Activated CD4-positive, alpha-beta T cell treated with anti-CD3 and anti-CD28 coated beads, Interleukin-2, amount 50 U/mL, for 4 hours (primary cell): ENCODE measurements at places on chromosomes 4 and X.

- no peak for DNase-seq
Measured at GRCh38 chrX:40459571-40460158, 121.1 kb upstream of the ATP6AP2 start.

DNA sequence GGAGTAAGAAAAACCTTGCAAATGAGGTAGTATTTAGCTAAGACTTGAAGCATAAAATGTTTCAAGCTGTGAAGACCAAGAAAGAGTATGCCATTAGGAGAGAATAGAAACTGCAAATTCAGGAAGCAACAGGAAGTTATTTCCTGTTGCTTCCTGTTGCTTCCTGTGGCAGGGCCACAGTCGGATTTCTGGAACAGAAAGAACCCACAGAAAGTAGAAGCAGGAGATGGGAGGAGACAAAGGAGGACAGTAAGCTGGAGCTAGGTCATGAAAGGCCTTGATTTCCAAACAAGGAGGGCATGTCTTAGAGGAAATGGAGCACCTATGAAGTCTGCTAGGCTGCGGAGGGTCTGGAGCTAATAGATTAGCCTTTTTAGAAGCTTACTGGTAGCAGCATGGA lies 17.2 kb downstream of the ASB11 start:
- no peak for DNase-seq

DNA sequence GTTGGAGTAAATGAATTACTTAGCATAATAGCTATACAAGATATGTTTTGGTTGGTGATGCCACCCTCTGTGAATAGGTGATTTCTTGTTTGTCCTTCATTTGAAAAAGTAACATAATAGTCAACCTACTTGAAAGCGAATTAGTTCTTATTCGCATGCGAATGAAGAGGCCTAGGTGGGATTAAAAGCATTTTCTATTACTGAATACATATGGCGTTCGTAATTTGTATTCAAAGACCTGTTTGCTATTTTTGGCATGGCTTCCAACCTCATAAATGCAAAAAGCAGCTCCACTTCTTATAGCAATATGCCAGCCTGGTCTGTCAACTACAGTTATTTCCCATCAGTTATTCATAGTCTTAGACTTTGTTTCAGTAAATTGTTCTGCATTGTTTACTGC lies 261.3 kb downstream of the TENM3 start:
- DNase-seq = no peak

DNA sequence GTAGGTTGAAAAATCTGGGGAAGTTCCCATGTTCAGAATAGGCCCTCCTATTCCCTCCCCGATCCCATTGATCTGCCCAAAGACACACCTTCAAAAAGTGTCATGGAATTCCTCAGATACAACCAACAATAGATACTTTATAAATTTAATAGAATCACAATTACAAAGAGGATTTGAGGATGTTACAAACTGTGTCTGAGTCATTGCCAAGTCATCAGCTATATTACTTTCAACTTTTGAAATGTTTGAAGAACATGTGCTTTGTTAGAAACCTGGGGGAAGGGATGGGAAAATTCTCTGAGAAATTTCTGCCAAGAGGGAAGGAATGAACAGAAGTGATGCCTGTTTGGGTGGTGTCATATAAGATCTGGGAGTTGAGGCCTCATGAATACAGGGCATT lies 46.7 kb downstream of the KCNIP4 start:
- no peak for DNase-seq

GRCh38 chrX:125404667-125405160 lies 85.0 kb downstream of the TEX13C start:
- DNase-seq = no peak

- no peak for DNase-seq
Measured at GRCh38 chr4:52957835-52958631, 95.9 kb downstream of the RASL11B start.

- no peak for DNase-seq
Measured at GRCh38 chr4:187191676-187192075, 468.0 kb upstream of the FAT1 start.

DNA sequence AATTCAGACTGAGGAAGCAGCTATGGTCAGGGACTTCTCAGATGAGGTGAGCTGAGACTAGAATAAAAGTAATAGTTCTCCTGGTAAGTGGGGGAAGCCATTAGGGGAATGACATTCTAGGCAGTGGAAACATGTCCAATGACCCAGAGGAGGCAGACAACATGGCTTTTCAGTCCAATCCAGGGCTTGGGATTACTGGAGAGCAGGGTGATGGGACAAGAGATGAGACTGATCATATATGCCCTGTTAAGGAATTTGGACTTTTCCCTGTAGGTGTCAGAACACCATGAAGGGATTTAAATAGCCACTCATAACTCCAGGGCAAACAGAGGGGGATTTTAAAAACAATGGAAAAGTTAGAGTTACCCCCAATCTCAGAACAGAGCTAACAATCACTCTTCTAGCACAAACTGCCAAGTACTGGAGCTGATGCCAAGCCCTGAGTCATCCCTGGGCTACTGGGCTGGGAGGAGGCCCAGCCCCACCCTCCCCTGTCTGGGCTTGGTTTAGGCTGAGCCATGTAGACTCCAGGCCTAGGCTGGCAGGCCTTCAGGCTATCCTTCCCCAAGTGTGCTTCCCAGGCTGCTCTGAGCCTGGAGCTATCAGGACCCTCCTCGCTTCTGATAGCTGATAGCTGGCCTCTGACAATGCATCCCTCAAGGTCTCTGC lies 22.7 kb upstream of the MSN start:
- no peak for DNase-seq

DNA sequence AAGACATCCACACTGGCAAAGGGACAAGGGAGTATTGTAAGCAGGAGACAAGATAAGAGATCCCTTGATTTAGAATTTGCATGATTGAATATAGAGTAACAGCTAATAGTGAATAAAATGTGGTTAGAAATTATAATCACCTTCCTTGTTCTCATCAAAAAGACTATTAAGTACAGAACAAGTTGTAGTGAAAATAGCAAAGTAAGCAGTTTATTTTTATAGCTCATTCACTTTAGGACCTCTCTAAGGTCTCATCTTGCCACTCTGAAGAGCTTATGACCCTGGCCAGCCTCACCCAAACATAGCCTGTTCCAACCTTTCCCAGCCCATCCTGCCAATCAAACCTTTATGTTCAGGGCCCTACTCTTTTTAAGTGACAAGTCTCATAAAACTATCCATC lies 30.6 kb downstream of the MID2 start:
- DNase-seq = no peak

- no peak for DNase-seq
Measured at GRCh38 chr4:147981305-147981704, 249.4 kb downstream of the ARHGAP10 start.

- DNase-seq = no peak
Measured at GRCh38 chr4:116899561-116899960, 185.8 kb downstream of the TRAM1L1 start.

GRCh38 chr4:8395504-8396296 lies 44.8 kb downstream of the ACOX3 start:
- DNase-seq = no peak

GRCh38 chr4:168143601-168144000 lies 51.3 kb downstream of the ANXA10 start:
- DNase-seq = no peak

- DNase-seq = no peak
Measured at GRCh38 chrX:130094696-130095095, 15.6 kb downstream of the ELF4 start.

GRCh38 chr4:87060957-87061356 lies 126.1 kb downstream of the AFF1 start:
- DNase-seq = no peak

- peak; percentile 52 for DNase-seq
Measured at GRCh38 chrX:130110379-130111219, at the start of gene ELF4. Gene ELF4, minus strand, starts transcription at chrX:130110497. Its CDS starts 29,167 bp downstream, at chrX:130081330.

- DNase-seq = no peak
Measured at GRCh38 chr4:57191523-57192034, 81.4 kb upstream of the IGFBP7 start.

GRCh38 chr4:35052546-35052945 lies 1191.8 kb downstream of the ARAP2 start:
- no peak for DNase-seq

DNA sequence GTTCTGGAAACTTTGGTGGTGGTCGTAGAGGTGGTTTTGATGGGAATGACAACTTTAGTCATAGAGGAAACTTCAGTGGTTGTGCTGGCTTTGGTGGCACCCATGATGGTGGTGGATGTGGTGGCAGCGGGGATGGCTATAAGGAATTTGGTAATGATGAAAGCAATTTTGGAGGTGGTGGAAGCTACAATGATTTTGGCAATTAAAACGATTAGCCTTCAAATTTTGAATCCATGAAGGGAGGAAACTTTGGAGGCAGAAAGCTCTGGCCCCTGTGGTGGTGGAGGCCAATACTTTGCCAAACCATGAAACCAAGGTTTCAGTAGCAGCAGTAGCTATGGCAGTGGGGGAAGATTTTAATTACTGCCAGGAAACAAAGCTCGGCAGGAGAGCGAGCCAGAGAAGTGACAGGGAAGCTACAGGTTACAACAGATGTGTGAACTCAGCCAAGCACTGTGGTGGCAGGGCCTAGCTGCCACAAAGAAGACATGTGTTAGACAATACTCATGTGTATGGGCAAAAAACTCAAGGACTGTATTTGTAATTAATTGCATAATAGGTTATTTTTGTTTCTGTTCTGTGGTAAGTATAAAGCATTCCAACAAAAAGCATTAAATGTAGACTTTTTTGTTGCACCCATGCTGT lies 23.2 kb upstream of the SOD3 start:
- DNase-seq = no peak

GRCh38 chr4:66681962-66682361 lies 863.3 kb downstream of the CENPC start:
- DNase-seq = no peak

DNA sequence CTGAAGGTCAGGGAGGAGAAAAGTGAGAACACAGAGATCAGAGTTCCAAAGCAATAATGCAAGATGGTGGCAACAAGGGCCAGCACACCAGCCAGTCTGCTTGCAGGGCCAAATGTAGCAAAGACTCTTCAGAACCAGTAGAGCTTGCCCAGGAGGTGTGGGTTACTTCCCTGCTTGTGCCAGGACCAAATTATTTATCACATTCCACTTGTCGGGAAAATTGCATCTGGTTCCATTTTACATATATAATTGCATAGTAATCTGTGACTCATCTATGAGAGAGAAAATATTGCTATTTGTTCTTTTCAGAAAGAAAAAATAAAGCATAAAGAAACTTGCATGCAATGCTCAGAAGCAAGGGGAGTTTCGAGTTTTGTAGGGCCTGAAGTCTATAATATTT lies 41.4 kb downstream of the MAML3 start:
- no peak for DNase-seq

DNA sequence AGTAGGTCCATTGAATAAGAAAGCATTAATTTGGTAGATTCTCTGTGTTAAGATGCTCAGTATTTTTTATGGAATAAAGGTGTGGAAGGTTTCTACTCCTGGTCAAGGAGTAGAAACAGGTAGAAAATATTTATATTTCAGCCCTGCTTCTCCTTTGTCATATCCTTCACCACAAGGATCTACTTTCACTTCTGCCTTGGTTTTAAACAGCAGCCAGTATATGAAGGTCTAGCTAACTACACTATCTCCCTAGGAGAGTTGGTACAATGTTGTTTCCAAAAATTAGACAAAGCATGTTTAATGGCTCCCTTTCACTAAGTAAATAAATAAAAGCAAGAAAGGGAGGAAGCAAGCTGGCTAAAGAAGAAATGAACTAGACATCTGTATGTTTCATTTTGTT lies 44.6 kb upstream of the GYPA start:
- no peak for DNase-seq

- no peak for DNase-seq
Measured at GRCh38 chr4:139214039-139214534, 37.1 kb upstream of the ELF2 start.

- DNase-seq = no peak
Measured at GRCh38 chr4:13588954-13589353, 38.6 kb downstream of the BOD1L1 start.

GRCh38 chr4:88102026-88102425 lies 56.4 kb downstream of the ABCG2 start:
- no peak for DNase-seq

DNA sequence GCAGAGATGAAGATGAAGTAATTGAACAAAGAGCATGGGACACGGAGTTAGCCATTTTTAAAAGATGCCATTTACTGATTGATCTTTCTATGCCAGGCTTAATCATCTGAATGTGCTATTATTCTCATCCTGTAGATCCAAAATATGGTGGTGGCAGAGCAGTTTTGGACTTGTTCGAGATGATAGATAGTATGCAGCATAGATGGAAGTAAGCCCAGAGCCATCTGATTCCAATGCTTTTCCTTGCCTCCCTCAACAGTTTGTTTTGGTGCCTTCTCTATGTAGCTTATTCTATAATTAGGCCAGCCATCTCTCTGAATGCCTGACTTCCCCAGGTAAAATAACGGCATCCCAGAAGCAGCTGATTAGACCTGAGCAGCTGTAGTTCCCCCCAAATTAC lies 152.6 kb upstream of the CLNK start:
- DNase-seq = no peak

GRCh38 chr4:150039274-150040127 lies 38.7 kb upstream of the DCLK2 start:
- DNase-seq = no peak

DNA sequence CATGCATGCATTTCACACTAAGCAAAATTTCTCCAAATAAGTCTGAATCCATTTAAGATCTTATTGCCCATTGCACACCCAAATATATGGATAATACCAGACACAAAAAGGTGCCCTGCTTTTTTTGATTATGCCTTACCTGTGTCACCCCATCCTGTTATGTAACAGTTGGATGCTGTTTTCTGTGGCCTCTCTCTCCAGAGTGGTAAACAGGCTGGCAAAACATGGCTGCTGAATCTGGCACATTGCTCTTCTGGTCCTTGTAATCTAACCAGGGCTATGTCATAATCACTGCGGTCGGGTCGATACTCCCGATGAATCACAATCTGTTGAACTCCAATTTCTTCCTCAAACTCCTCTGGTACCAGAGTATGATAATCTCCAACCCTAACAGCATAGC lies 70.1 kb downstream of the PRSS12 start:
- no peak for DNase-seq

DNA sequence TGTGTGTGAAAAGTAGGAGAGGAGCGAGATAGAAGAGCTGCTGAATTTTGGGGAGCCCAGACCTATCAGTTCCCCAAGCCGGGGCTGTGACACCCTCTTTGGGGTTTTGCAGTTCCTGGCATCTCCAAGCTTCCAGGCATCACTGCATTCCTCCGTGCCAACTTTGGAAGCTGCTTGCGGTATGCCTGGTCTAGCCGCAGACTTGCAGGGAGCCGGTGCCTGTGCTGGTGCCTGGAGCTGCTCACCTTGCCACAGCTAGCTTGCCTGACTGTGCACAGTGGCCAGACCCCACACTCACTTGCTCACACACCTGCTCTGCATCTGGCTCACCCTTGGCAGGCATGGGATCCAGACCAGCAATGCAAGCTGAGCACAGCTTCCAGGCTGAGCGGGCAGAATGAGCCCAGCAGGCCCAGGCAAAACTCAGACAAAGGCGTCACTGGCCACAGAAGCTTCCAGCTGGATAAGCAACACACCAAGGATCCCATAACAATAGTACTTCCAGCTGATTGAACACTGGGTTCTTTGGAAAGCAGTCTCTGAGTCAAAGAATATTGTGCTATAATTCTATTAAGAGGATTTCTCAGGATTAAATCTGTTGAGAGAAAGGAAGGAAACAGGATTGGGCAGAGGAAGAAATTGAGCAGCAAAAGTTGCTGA lies 390.9 kb downstream of the TEX13C start:
- no peak for DNase-seq
